Hypothalamus (tissue), 51 donors: ENCODE measurements at places on chromosomes 5 and 9.

- no peak for DNase-seq
Measured at GRCh38 chr9:123116036-123116435, 82.6 kb downstream of the GPR21 start.

DNA sequence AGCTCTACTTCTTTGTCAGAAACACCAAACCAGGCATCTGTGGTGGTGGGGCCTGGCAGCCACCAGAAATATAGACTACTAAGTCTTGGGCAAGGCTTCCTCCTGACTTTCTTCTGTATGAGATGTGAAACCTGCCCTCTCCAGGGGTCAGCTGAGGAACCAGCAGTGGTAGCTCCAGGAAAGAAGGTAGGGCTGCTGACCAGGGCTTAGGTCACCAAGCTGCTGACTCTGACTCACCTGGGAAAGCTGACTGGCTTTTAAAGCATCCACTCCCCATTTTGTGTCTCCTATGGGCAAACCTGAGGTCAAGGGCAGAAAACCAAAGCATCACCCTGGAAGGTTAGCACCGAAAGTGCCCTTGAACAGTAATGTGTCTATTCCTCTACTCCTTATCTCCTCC, 10.4 kb upstream of the SH3TC2 start:
- DNase-seq, result no peak

- DNase-seq, result no peak
Measured at GRCh38 chr5:143870871-143871632, 59.1 kb downstream of the HMHB1 start.

DNA sequence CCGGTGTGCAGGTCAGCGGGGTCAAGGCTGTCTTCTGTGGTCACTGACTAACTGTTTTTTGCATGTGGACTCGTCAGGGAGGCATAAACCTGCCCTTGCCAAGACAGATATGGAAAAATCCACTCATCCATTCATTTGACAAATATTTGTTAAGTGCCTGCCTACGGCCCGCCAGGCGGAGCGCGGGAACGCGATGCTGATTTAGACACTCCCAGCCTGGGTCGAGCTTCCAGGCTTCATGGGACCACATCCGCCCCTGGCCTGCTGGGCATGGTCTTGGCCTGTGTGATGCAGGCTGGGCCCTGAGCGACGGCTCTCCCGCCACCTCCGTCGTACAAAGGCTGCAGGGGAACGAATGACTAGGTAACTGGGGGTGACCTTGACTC, 18.1 kb downstream of the MYMK start:
- DNase-seq, result no peak

DNA sequence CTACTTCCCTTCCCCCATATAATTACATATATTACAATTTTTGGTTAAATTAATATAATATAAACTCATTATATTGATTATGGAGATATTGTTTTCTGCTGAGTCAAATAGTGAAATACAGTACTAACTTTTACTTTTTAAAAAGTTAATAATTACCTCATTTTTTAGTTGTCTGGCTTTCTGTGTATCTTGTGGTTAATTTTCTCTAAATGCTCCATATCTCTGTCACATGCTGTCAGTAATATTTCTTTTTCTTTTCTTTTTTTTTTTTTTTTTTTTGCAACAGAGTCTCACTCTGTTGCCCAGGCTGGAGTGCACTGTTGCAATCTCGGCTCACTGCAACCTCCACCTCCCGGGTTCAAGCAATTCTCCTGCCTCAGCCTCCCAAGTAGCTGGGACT, 23.2 kb downstream of the STX17 start:
- DNase-seq, result no peak

GRCh38 chr9:109557481-109557880, 59.4 kb upstream of the PTPN3 start:
- DNase-seq, result no peak

GRCh38 chr9:137725598-137725997, 106.8 kb downstream of the EHMT1 start:
- no peak for DNase-seq

- no peak for DNase-seq
Measured at GRCh38 chr5:166906991-166907713, 1384.3 kb upstream of the WWC1 start.

GRCh38 chr9:136821826-136822544, 14.2 kb downstream of the RABL6 start:
- DNase-seq, result no peak
